ENCODE measurements at places on chromosomes 2 and 18. TPM values are rescaled to one million over a fixed set of nuclear protein-coding genes. Genes with fewer than 3 reads are reported as not detected.

GRCh38 chr18:10265560-10266333 is 188.7 kb upstream of the APCDD1 start:
- H3K36me3 ChIP-seq = no peaks in the 10 kb centered on the region
- DNase-seq = no peak
- H3K27ac ChIP-seq = no peak overlapping the region
- peaks cover 2% of the 10 kb centered on the region for H3K27me3 ChIP-seq
- H3K4me1 ChIP-seq = no peaks in the 10 kb centered on the region
- no peak overlapping the region for H3K4me3 ChIP-seq

The FOXI3 gene
- not detected for total RNA-seq

The POLR1B gene
- 54.9 TPM for total RNA-seq

DNA sequence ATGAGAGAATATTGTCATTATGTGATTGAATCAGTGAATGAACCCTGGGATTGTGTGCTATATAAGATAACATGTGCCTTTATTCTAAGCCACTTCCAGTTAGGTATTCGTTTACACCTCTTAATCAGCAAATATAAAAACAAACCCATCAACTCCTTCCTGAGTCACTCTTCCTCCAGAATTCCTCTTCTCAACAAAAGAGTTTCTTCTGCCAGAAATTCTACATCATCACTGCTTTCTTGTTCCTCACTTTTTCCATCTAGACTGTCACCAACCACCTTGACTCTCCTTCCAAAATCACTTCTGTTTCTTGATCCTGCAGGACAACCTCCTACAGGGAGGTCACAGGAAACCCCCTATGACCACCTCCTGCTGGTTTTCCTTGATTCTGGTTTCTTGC is 261.4 kb downstream of the CYP26B1 start:
- no peak overlapping the region for H3K4me3 ChIP-seq
- no peak overlapping the region for H3K27ac ChIP-seq
- no peaks in the 10 kb centered on the region for H3K4me1 ChIP-seq
- no peak for DNase-seq
- peaks cover 4% of the 10 kb centered on the region for H3K27me3 ChIP-seq

DNA sequence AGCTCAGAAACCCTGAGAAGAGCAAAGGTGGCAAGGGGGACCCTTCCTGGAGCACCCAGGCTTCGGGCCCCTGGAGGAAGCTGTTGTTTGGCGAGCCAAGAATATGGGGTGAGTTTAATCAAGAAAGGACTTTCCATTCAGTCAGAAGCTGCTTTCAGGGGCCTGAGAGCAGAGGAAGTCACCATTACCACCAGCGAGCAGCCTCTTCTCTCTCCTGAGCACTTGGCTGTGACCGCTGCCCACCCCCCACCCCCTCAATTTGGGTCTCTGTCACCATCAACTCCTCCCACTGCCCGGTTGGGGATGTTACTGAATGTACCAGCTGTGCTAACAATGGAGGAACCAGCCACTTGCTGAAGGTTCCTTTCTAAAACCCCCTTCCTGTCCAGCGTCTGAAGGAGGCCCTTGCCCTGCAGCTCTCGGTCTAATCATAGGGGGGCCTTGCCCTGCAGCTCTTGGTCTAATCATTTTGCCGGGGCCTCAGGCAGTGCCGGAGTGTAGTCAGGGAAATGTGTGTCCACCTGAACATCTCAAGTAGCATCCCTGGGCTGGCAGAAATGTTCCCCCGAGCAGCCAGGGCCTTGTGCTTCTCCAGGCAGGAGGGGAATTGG is 943 bp downstream of the INPP5D start:
- peaks cover 39% of the 10 kb centered on the region for H3K36me3 ChIP-seq
- H3K27ac ChIP-seq = peak overlapping the region; percentile 97
- DNase-seq = peak; percentile 47
- H3K4me1 ChIP-seq = peaks cover 45% of the 10 kb centered on the region
- peak overlapping the region; percentile 98 for H3K4me3 ChIP-seq

The GYPC gene
- total RNA-seq = 99.8 TPM

The AKAIN1 gene
- not detected for total RNA-seq

The TPO gene
- total RNA-seq = not detected

GRCh38 chr2:21256006-21256405 is 132.2 kb downstream of the TDRD15 start:
- H3K4me1 ChIP-seq = no peaks in the 10 kb centered on the region
- no peaks in the 10 kb centered on the region for H3K36me3 ChIP-seq
- no peak overlapping the region for H3K4me3 ChIP-seq
- no peak overlapping the region for H3K27ac ChIP-seq
- no peaks in the 10 kb centered on the region for H3K27me3 ChIP-seq
- DNase-seq = no peak

GRCh38 chr2:201118121-201118960 is 2.4 kb downstream of the CFLAR start:
- H3K4me3 ChIP-seq = peak overlapping the region; percentile 95
- peak overlapping the region; percentile 90 for H3K27ac ChIP-seq
- peaks cover 50% of the 10 kb centered on the region for H3K4me1 ChIP-seq
- peaks cover 2% of the 10 kb centered on the region for H3K27me3 ChIP-seq

DNA sequence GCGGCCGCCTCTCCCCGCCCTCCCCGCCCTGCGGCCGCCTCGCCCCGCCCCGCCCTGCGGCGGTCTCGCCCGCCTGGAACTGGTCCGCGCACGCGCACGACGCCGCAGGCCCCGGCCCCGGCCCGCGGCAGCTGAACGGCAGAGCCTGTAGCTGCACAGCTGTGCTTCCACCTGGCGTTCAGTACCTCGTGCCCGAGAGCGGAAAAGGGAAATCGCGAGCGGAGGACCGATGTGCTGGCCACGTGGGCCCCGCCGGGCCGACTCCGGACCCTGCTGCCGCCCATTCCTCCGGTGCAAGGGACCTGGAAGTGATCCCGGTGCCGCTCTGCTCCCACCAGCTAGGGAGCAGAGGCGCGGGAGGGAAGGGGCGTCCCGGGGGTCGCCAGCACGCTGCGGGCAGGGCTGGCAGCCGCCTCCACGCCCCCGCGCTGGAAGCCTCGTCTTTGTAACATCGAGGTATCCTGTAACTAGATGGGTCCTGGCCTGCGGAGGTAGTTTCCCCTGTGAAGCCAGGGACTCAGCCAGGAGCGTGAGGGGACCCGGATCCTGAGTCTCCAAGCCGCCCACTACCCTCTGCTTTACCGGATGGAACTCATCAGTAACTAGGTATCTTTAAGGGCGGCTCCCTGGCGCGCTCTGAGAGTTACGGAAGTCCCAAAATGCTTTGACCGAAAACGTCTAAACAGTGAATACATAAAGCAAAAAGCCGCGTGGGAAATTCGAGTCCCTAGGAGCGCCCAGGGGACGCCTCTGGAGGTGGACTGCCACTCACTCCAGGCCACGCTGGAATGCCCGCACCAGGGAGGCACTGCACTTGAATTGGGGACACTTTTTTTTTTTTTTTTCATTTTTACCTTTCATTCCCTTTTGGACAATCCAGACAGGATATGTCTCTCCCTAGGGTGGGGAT is 704 bp upstream of the ODC1 start:
- peaks cover 40% of the 10 kb centered on the region for H3K4me1 ChIP-seq
- DNase-seq = peak; percentile 95
- H3K27ac ChIP-seq = peak overlapping the region; percentile 86
- peaks cover 16% of the 10 kb centered on the region for H3K36me3 ChIP-seq
- no peaks in the 10 kb centered on the region for H3K27me3 ChIP-seq

DNA sequence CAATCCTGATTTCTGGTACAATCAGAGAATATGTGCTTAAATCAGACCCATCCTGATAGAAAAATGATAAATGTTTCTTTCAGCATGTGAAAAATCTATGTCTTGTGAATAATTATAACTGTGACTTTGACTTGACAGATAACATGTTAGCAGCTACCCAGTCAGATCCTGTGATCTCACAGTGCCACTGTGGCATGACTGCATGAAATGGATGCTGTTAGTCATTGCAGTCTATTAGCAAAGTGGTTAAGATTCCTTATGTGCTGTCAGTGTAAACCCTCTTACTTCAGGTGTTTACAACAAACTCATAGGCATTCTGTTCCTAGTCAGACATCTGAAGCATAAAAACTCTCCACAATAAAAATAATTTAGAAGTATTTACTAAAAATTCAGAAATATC is 244.6 kb upstream of the RND3 start:
- no peak for DNase-seq
- H3K27me3 ChIP-seq = no peaks in the 10 kb centered on the region
- H3K36me3 ChIP-seq = no peaks in the 10 kb centered on the region
- no peaks in the 10 kb centered on the region for H3K4me1 ChIP-seq

The MC2R gene
- total RNA-seq = not detected

GRCh38 chr2:199101487-199101886 is 356.3 kb downstream of the SATB2 start:
- no peak overlapping the region for H3K27ac ChIP-seq
- H3K27me3 ChIP-seq = no peaks in the 10 kb centered on the region
- no peak for DNase-seq
- no peaks in the 10 kb centered on the region for H3K4me1 ChIP-seq
- H3K4me3 ChIP-seq = no peak overlapping the region
- no peaks in the 10 kb centered on the region for H3K36me3 ChIP-seq

GRCh38 chr2:4018535-4018934 is 315.2 kb downstream of the DCDC2C start:
- no peak for DNase-seq
- H3K27ac ChIP-seq = no peak overlapping the region
- no peak overlapping the region for H3K4me3 ChIP-seq
- H3K27me3 ChIP-seq = no peaks in the 10 kb centered on the region
- no peaks in the 10 kb centered on the region for H3K4me1 ChIP-seq
- no peaks in the 10 kb centered on the region for H3K36me3 ChIP-seq

The SF3B6 gene
- total RNA-seq = 85.4 TPM

DNA sequence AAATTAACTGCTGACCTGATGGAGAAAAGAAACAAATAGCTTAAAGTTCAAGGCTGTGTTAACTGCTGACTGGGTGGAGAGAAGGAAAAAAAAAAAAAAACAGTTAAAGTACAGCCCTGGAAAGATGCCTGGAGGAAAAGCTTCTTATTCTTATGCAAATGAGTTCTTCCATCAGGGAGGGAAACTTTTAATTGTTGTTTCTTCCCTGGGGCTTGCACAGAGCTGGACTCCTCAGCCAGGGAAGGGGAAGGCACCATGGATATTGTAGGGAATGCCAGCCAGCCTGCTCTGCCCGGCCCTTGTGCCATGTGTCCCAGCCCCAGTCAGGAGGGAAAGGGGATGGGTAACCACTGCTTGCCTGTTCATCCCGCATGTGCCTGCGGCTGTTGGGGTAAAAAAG is 833.1 kb upstream of the CRIM1 start:
- no peaks in the 10 kb centered on the region for H3K4me1 ChIP-seq
- no peak overlapping the region for H3K4me3 ChIP-seq
- DNase-seq = no peak
- H3K36me3 ChIP-seq = no peaks in the 10 kb centered on the region
- H3K27ac ChIP-seq = no peak overlapping the region

GRCh38 chr2:149789549-149789948 is 202.0 kb upstream of the MMADHC start:
- no peak overlapping the region for H3K27ac ChIP-seq
- no peaks in the 10 kb centered on the region for H3K4me1 ChIP-seq
- H3K36me3 ChIP-seq = no peaks in the 10 kb centered on the region
- no peak overlapping the region for H3K4me3 ChIP-seq
- no peak for DNase-seq
- H3K27me3 ChIP-seq = no peaks in the 10 kb centered on the region

The DPYSL5 gene
- total RNA-seq = not detected

The LAPTM4A gene
- 20.5 TPM for total RNA-seq

The C1QL2 gene
- not detected for total RNA-seq

- H3K4me3 ChIP-seq = no peak overlapping the region
Measured at GRCh38 chr2:38185012-38185491, 109.1 kb upstream of the CYP1B1 start.

Data from activated CD8-positive, alpha-beta memory T cell treated with anti-CD3 and anti-CD28 coated beads, Interleukin-2, amount 10 ng/mL, durations not matched to agents 7 days and 5 days (primary cell).